Stimulated activated CD4-positive, alpha-beta T cell treated with anti-CD3 and anti-CD28 coated beads, Interleukin-4, amount 100 ng/mL, for 24 hours (primary cell): ENCODE measurements at places on chromosomes 2 and 18.

GRCh38 chr2:8642366-8643068, 39.3 kb upstream of the ID2 start:
- no peak for DNase-seq

DNA sequence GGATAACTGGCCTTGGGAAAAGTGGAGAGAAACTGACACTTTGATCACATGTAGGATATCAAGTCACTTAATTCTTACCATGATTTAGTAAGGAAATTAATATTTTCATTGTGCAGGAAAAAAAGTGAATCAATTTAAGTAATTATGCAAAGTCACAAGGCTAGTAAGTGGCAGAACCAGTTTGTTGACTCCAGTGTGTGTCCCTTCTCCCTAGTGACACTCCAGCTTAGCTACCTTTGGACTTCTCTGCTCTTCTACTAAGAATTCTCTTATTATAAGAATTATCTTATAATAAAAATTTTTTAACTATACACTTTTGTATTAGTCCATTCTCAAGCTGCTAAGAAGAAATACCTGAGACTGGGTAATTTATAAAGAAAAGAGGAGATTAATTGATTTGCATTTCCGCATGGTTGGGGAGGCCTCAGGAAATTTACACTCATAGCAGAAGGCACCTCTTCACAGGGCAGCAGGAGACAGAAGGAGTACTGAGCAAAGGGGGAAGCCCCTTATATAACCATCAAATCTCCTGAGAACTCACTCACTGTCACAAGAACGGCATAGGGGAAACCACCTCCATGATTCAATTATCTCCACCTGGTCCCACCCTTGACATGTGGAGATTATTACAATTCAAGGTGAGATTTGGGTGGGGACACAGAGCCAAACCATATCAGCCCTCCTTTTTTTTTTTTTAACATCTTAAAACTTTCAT, 13.6 kb downstream of the COL4A4 start:
- DNase-seq: no peak

GRCh38 chr2:144507441-144508171, 12.3 kb downstream of the ZEB2 start:
- no peak for DNase-seq

DNA sequence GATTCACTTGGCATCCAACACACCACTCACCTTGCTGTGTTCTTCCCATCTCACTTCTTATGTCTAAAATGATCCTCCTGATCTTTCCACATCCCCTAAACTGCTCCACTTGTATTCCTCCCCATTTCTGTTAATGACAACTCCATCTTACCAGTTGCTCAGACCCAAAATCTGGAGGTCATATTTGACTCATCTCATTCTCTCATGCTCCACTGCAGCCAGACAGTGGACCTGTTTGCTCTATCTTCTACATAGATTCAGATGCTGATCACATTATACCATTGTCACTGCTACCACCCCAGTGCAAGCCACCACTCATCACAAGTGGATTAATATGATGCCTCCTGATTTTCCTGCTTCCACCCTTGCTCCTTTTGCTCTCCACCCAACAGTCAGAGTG, 7.9 kb upstream of the NABP1 start:
- no peak for DNase-seq

GRCh38 chr18:2998644-2999043, 14.3 kb downstream of the LPIN2 start:
- no peak for DNase-seq

DNA sequence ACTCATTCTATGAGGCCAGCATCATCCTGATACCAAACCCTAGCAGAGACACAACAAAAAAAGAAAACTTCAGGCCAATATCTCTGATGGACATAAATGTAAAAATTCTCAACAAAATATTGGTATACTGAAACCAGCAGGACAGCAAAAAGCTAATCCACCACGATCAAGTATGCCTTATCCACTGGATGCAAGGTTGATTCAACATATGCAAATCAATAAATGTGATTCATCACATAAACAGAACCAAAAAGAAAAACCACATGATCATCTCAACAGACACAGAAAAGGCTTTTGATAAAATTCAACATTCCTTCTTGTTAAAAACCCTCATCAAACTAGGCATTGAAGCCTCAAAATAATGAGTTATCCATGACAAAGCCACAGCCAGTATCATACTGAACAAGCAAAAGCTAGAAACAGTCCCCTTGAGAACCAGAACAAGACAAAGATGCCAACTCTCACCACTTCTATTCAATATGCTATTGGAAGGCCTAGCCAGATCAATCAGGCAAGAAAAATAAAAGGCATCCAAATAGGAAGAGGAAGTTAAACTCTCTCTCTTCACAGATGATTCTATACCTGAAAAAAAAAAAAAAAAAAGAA, 45.3 kb downstream of the RTTN start:
- no peak for DNase-seq

- no peak for DNase-seq
These were observed 37.4 kb downstream of the MYO7B start for GRCh38 chr2:127572841-127573240.

GRCh38 chr2:138078153-138078552, 113.9 kb downstream of the HNMT start:
- DNase-seq: no peak

DNA sequence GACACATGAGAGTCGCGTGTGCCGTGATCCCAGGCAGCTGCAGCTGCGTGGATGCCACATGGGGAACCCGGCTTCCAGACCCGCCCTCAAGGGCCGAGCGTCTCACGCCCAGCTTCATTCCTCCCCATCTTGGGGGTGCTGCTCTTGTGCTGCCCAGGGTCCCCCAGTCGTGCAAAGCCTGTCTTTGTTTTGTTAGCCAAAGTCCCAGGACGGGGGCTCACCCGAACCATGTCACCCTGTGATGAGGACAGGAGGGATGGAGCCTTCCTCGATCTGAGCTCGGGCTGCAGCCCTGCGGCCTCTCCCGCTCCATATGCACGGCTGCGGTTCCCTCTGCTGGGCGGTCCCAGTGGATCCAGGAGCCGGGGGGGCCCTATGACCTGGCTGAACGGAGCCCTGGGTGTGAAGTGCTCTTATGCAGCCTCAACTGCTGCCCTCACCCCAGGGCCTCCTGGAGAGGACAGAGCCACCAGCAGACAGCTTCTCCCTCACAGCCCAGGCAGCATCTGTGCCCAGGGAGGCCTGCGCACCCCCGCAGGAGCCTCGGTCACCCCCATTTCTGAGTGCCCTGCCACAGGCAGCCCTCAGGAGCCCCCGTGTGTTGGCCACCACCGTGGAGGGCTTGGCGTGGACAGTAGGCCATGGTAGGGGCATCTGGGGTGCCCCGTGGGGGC, 99.0 kb upstream of the CTDP1 start:
- DNase-seq: no peak

- DNase-seq: no peak
These were observed 11.2 kb upstream of the WIPF1 start for GRCh38 chr2:174608866-174609214.

DNA sequence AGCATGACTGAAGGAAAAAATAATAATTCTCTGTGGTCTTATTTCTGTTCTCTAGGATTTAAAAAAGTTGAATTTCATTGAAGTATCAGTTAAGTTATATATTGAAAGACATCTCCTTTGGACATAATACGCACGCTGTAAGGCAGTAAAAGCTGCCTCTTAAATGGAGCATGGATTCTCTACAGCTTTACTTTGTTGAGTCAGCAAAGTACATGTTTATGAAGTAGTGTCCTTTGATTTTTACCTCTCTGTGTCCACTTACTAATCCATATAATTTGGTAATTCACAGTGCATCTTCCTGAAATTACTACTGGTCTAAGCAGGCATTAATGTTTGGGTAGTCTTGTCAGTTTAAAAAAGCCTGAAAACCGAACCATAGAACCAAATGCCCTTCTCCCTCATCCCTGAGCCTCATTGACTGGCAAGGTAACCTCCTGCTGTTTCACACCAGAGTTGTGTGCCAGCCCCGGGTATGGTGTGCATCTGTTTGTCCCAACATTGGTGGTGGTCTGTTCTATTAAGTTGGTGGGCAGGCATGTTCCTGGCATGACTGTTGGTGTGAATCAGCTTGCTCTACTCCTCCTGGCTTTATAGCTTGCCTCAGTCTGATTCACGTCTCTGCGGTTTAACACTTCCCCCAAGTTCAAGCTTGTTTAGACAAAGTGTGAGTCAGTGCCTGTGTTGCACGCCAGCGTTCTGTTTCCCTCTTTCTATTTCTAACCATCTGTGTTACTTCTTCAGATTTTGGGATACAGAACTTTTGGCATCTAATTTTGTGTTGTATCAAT, 71.0 kb upstream of the ITM2C start:
- peak; percentile 80 for DNase-seq

- DNase-seq: no peak
These were observed 26.1 kb downstream of the COLEC12 start for GRCh38 chr18:474416-474815.
